ENCODE measurements at places on chromosomes 7 and 10.

GRCh38 chr7:14960721-14961120 is 58.2 kb upstream of the DGKB start:
- DNase-seq: no peak

GRCh38 chr7:128310499-128310898 is 33.2 kb downstream of the RBM28 start:
- DNase-seq: no peak

DNA sequence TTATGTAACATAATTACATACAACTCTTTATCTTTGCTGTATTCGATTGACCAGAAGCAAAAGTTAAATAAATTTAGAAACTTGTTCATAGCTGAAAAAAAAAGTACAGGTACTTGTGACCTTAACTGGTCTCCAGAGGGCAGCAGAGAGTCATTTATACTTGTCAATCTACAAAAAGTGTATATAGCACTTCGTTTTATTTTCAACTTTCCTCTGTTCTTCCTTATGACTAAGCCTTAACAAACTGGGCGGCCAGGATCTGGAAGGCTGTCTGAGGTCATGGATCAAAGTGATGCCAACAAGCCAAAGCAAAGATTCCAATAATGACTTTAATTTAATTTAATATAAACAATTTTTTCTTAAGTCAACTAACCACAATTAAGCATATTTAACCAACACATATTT is 29.8 kb downstream of the C10orf67 start:
- no peak for DNase-seq

GRCh38 chr10:107409522-107409921 is 245.0 kb upstream of the SORCS1 start:
- DNase-seq: no peak

- no peak for DNase-seq
Observed at GRCh38 chr10:11787374-11787773, 35.8 kb upstream of the PROSER2 start.

DNA sequence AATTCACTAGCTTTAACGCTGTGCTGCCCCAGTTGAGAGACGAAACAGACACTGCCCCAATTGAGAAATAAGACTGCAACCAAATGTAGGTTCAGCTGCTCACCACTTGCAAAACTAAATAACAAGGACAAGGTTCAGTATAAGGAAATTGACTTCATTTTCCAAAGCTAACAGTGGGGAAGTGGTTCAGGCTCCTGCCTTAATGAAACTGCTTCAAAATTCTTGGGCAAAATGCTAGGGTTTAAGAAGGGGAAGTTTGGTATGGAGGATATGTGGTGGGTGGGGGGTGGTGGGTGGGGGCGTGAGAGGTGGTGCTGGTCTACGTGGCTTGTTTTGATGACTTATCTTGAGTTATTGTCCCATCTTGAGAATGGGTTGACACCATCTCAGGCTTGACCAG is 21.8 kb downstream of the MRPL32 start:
- no peak for DNase-seq

- no peak for DNase-seq
Observed at GRCh38 chr7:119270644-119271043, 1002.3 kb upstream of the KCND2 start.

GRCh38 chr10:4046030-4046429 is 261.0 kb upstream of the KLF6 start:
- no peak for DNase-seq

DNA sequence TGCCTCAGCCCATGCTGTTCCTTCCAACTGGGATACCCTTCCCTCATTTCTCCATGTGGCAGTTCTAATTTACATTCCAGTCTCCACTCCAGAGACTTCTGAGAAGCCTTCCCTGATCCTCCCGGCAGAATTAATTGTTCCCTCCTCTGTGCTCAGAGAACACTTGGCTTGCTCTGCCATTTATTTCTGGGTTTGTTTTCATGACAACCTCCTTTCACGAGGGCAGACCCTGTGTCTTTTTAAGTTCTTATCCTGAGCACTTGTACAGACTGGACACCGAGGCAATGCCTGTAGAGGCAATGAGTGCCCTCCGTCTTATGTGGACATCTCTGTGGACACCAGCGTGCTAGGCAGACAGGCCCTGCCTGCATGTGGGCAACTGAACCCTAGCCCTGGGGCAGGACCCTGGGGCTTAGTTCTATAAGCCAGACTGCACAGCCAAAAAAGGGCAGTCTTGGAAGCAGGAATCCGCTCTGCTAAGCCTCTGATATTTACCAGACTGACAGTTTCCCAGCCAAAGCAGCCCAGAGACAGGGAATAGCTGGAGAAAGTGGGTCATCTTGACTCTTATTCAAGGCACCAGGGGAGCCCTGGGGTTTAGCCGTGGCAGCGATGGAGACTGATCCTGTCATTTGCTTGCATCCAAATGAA is 474.0 kb downstream of the RPS24 start:
- no peak for DNase-seq

- DNase-seq: no peak
Observed at GRCh38 chr7:131110297-131111080, 217.2 kb upstream of the MKLN1 start.

- DNase-seq: peak; percentile 34
Observed at GRCh38 chr10:11403116-11403515, 208.3 kb downstream of the USP6NL start.

DNA sequence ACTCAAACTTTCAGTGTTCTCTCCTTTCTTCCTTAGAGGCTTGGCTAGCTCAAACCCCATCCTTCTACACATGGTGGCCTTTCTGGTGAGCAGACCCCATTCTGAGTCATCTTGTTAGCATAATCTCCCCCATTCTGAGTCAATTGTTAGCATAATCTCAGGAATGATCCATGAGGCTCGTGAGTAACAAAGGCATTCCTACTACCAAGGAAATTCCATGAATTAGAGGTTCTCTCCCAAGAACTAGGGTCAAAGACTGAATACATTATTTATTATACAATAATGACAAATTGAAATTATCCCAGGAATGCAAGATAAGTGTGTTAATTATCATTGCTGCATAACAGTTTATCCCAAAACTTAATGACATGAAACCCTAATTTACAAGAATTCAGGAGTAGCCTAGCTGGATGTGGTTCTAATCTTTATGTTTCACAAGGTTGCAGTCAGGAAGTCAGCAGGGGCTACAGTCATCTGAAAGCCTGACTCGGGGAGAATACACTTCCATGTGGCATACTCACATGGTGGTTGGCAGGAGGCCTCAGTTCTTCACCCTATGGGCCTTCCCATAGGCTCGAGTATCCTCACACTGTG is 100.2 kb downstream of the MMRN2 start:
- no peak for DNase-seq

DNA sequence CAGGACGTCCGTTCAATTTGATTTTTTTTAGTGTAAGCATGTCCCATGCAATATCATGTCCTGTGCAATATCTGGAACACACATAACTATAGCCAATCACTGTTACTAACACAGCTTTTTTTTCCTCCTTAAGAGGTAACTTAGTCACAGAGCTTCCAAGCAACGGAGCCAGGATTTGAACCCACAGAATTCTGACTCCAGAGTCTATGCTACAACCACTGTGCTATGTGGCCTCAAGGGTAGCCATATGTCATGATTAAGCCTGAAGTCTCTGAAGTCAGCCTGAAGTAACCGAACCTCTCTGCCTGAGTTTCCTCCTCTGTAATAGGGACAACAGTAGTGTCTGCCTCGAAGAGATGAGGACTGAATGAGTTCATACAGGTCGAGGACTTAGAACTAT is 42.2 kb upstream of the TCF7L2 start:
- no peak for DNase-seq

DNA sequence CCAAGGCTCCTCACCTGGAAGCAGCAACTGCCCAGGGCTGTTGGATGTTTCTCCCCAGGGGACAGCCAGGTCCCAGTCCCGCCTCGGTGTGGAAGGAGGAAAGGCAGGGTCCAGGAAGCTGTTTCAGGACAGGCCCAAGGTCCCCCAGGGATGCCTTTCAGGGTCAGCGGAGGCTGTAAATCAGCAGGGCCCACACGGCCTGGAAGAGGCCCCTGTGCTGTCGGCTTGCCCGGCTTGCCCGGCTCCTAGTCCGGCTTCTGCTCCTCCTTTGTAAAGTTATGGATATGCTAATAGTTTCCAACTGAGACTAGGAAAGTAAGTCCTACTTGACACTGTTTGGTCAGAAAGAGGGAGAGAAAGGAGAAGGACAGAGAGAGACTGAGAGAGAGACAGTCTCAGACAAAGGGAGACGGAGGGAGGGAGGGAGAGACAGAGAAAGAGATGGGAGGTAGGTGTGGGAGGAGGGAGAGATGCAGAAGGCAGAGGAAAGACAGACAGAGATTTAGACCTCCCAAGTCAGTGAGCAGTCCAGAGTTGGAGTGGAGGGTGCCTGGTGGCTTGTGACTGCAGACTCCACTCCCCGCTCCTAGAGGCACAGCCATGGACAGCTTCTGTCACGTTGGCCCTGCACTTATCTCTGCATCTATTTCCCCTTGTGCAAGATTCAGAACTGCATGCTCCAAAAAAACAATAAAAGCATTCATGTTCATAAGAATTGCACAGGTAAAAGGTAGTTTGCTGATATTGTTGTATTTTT is 10.5 kb downstream of the IKZF1 start:
- DNase-seq: no peak

DNA sequence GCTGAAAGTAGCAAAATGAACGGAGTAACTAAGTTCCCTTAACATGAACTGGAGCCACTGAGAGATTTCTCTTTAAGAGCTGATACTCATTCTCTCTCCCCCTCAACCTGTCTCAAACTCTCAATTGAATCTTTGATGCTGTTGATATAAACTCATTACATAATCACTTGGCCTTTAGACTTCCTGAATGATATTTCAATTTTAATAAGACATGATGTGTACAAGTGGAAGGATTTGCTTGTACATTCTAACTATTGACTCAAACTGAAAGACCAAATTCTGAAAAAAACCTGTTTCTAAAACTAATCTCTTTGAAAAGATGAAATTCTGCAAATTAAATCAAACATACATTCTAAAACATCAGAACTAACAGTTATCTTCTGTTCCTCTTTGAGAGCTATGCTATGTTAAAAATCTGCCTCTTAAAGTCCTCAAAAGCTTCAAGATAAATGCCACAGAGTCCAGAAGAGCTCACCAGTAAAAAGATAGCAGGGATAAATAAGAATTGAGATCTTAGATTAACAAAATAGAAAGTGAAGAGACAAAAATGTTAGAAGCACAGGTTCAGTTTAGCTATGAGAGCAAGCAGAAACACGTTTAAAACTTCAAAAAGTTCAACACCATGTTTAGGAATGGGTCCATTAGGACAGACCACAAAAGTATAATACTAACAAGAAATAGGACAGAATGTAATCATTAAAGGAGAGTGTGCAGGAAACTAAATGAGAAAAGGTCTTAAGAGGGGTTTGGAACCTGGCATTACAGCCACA is 46.1 kb downstream of the TNPO3 start:
- DNase-seq: no peak

- DNase-seq: no peak
Observed at GRCh38 chr10:97715259-97715874, 1.8 kb downstream of the MARVELD1 start.

GRCh38 chr10:70034232-70034631 is 18.4 kb upstream of the MACROH2A2 start:
- no peak for DNase-seq

DNA sequence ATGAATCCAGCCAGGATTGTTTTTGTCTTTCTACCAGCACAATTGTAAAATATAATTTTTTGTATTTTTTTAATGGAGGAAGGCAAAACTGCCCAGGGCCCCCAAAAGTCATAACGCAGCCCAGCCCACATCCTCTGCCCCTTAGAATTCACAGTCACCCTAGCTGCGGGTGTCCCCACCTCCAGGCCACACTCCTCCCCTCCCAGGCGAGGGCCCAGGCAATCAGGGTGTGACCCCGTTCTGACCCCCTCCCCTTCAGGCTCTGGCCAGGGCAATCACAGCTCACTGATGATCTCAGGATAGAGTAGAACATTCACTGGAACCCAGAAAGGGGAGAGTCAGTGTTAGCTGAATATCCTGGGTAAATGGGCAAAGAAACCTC is 92.0 kb upstream of the MACROH2A2 start:
- DNase-seq: no peak

GRCh38 chr10:90658791-90659190 is 199.0 kb downstream of the HTR7 start:
- DNase-seq: no peak

- no peak for DNase-seq
Observed at GRCh38 chr10:124145109-124145870, 51.9 kb upstream of the CHST15 start.

DNA sequence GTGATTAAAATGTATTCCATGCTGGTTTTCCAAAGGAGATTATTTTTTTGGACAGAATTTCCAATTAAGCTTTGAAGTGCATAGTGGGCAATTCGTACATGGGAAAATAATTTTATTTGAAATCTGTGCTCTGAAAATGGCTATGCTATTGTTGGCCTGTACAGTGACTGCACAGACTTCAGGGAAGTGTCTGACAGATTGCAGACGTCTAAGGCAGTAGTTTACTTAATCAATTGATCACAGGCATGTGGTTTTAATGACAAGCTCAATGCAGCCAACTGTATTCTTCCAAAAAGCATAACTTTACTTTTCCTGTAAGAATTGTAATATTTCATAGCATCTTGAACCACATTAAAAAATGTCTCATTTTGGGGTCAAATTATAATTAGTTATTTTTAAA is 102.0 kb downstream of the SEMA3C start:
- no peak for DNase-seq

DNA sequence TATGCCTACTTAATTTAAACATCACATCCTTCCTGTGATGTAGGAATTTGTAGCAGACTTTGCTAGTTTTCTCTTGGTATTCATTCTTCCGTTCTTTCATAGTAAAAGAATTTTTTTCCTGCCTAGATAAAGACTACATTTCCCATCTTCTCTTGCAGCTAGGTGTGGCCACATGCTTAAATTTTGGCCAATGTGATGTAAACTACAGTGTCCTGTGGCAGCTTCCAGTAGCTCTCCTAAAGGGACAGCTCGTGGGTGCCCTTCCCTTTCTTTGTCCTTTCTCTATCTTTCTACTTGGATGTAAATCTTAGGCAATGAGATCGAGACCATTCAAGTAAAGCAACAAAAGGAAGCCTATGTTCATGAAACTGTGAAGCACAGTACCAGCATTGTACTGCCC is 58.6 kb downstream of the ASAH2B start:
- no peak for DNase-seq
